Activated naive CD4-positive, alpha-beta T cell treated with anti-CD3 and anti-CD28 coated beads, Interleukin-2, amount 50 U/mL, for 72 hours (primary cell): ENCODE measurements at places on chromosomes 2 and 18.

GRCh38 chr18:75574187-75574586, 146.7 kb upstream of the SMIM21 start:
- DNase-seq: no peak

- DNase-seq: no peak
These were observed 29.8 kb downstream of the MGAT5 start for GRCh38 chr2:134283661-134284060.

- DNase-seq: no peak
These were observed 21.1 kb upstream of the SLC9A4 start for GRCh38 chr2:102451968-102452367.

DNA sequence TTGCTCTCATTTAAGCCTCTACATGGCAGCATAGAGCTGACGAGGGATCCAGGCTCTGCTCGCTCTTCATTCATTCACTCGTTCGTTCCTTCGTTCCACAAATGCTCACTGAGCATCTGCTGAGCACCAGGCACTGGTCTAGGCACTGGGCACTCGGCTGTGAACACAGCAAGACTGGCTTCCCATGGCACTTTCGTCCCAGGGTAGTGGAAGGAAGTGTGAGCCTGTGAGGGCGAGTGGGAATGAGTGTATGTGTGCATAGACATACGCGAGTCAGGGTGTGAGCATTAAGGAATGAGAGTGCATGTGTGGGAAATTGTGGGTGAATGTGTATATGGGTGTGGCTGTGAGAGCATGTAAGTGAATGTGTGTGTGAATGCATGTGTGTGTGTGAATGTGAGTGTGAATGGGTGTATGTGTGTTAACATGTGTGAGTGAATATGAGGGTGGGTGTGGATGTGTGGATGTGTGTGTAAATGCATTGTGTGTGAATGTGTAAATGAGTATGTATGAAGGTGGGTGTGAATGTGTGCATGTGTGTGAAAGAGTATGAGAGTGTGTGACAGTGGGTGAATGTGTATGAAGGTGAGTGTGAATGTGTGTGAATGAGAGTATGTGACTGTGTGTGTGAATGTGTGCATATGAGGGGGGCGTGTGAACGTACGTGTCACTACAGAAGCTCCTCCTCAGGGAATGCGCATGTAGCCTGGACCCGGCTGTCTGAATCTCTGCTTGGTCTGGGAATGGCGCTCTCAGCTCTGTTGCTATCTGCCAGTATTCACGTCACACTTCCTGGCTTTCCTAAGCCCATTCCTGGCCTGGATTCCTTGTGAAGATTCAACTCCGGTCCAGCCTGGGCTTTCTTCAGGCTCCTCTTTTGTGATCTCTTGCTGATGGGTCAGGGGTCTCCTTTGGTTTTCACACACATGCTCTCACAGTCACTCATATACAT, 28.8 kb downstream of the SNORC start:
- peak; percentile 23 for DNase-seq

- no peak for DNase-seq
These were observed 6.1 kb upstream of the CCDC102B start for GRCh38 chr18:68791801-68792200.

GRCh38 chr2:162828545-162828944, 10.0 kb downstream of the KCNH7 start:
- no peak for DNase-seq

- DNase-seq: no peak
These were observed 552.0 kb upstream of the NRP2 start for GRCh38 chr2:205130111-205130829.

DNA sequence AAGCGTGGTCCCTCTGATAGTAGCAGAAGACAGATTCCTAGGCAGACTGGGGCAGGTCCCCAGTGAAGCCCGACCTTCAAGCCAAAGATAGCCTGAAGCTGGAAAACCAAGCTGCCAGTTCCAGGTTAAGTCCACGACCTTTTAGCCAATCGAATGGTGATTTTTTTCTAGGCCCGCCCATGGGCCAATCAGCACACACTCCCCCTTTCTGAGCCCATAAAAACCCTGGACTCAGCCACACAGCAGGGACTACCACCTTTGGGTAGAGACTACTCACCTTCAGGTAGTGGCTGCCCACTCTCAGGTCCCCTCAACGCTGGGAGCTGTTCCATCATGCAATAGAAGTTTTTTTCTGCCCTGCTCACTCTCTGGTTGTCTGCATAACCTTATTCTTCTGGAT, 14.5 kb upstream of the ADI1 start:
- DNase-seq: no peak

- no peak for DNase-seq
These were observed 6.3 kb downstream of the COL6A3 start for GRCh38 chr2:237407700-237408099.

GRCh38 chr18:45684341-45685115, 39.5 kb upstream of the SLC14A1 start:
- no peak for DNase-seq

GRCh38 chr2:120787822-120788700, 52.4 kb downstream of the GLI2 start:
- DNase-seq: no peak

- DNase-seq: no peak
These were observed 176.9 kb downstream of the KCNH7 start for GRCh38 chr2:162661618-162662017.

DNA sequence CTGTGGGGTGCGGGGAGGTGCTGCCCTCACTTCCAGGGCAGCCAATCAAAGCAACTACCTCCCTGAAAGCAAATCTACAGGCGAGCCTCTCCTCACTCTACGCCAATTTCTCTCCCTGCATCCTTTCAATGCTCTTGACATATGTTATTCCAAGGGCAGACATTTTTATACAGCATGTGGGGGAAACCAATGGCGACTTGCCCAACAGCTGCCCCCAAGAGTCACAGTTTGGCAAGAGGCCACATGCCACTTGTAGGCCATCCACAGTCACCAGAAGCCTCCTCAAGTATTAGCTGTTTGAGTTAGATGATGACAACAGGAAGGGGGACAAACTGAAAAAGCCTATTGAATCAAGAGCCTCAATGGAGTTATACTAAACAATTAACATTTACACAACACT, 114.6 kb downstream of the MYO5B start:
- no peak for DNase-seq

GRCh38 chr18:21242141-21242779, at the start of gene GREB1L:
TSS of gene GREB1L (plus strand) at chr18:21242232. CDS start at chr18:21383519, 141,287 bp downstream.
- no peak for DNase-seq

GRCh38 chr2:75054296-75054695, 95.9 kb downstream of the POLE4 start:
- no peak for DNase-seq

GRCh38 chr2:6855860-6856547, 9.7 kb downstream of the CMPK2 start:
- no peak for DNase-seq

GRCh38 chr18:36327352-36328316, 30.1 kb downstream of the FHOD3 start:
- no peak for DNase-seq

DNA sequence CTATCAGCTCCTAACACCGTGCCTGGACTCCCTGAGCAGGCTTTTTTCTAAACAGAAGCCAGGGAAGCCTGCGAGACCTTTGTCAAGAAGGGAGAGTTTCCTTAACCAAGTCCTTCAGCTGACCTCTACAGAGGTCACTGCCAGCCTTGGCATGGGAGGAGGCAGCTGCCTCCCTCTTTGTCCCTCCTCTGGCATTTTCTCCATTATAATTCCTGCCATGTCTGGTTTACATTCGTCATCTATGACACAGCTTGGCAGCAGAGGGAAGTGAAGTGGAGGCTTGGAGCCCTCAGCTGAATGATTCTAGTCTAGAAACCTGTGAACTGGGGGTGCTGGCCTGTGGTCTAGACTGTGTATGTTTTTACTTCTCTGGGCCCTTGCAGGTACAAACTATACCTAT, 22.5 kb downstream of the LIPG start:
- no peak for DNase-seq

DNA sequence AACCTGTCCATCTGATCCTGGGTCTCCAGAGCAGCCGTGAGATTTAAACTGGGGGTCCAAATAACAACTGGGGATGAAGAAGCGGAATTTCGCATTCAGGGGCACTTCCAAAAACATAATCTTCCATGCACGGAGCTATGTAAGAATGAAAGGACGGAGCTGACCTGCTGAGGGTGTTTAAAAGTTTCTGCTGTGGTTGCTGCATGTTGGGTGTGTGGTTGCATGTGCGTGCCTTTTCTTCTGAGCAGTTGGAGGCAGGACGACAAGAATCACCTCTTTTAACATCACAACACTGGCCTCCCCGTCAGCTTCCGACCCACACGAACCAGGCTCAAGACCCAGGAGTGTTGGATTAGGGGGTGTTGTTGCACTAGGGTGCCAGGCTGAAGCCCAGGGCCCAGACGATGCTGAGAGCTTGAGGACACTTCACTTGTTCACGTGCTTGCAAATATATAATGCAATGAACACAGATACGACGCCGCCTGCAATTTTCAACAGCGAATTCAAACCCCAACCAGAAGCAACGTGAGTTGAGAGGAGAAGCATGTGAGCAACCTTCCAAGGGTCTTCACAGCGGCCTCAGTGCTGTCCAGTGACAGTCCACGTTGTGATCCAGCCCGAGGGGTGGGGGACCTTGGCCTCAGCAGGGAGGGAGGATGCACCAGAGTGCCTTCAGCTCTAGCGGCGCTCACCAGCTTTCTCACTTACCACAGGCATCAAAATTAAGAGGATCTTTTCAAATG, 76.0 kb upstream of the SALL3 start:
- no peak for DNase-seq

DNA sequence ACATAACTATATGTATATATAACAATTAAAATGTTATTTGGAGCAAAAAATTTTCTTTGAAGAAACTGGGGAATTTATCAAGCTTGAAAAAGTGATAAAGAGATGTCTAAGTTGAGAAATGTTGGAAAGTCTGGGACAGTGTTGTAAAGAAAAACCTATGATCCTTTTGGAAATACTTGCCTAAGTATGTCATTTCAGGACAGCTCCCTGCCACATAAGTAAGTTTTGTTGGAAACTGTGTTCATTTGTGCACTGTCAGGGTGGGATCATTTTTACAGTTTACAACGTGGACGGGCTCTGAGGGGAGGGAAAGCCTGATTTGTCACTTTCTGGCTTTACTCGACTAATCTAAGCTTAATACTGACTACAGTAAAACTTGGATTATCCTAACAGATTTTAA, 10.4 kb upstream of the COL3A1 start:
- no peak for DNase-seq

GRCh38 chr18:54828281-54828881, at the start of gene RAB27B:
TSS of gene RAB27B (plus strand) at chr18:54828477. CDS start at chr18:54877586, 49,109 bp downstream.
- peak; percentile 82 for DNase-seq

DNA sequence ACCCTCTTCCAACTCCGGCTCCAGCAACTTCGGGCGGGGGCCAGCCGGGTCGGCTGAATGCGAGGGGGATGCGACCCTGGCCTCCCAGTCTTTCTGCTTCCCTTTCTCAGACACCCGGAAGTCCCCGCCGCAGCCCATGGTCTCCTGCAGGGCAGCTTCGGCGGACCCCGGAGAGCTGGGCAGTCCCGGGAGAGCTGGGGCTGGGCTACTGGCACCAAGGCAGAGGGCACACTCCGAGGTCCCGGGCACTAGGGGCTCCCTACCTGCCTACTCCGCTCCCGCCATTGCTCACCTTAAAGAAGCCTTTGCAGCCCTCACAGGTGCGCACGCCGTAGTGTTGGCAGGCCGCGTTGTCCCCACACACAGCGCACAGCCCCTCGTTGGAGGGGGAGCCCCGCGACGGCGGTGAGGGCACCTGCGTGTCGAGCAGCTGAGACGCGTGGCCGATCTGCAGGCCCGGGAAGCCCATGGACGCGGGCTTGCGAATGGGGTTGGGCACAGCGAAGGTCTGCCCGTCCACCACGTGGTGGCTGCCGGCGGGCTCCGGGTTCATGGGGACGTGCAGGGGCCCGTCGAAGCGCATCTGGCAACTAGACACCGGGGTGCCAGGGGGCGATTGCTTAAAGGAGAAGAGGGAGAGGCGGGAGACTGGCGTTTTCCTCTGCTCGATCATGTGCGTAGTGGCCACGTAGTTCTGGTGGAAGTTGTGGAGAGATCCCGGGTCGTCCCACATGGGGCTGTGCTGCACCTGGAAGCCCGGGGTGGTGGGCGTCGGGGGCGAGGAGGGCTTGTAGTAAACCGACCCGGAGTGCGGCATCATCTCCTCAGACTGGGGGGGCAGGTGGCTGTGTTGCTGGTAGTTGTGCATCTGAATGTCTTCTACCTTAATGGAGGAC, 3.2 kb downstream of the NR4A2 start:
- DNase-seq: peak; percentile 11

DNA sequence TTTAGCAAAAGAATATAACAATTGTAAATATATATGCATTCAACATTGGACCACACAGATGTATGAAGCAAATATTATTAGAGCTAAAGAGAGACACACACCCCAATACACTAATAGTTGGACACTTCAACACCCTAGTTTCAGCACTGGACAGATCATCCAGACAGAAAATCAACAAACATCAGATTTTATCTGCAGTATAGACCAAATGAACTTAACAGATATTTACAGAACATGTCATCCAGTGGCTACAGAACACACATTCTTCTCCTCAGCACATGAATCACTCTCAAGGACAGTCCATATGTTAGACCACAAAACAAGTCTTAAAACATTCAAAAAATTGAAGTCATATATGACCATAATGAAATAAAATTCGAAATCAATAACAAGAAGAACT, 22.1 kb upstream of the EVA1A start:
- DNase-seq: no peak

- no peak for DNase-seq
These were observed 4.7 kb downstream of the GLI2 start for GRCh38 chr2:120740375-120740764.

- no peak for DNase-seq
These were observed 167.4 kb downstream of the PTGR3 start for GRCh38 chr18:75041586-75041985.

DNA sequence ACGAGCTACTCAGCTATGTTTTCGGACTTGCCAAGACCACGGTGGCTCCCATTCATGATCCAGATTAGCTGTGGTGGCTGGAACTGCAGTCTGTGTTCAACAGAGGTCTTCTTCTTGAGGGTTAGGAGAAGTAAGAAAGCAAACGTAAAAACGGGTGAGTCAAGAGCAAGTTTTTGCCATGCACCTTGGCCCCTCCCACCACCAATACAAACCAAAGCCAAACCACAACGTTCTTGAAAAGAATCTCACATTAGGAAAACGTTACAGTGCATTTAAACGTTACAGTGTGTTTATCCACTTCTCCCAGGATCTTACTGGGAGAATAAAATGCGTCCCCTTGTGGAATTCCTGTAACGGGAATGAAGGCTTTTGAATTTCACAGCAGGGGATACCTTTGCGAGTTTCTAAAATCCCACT, 725 bp downstream of the FBXO48 start:
- DNase-seq: peak; percentile 69

- no peak for DNase-seq
These were observed at the start of gene DTNA for GRCh38 chr18:34709750-34710441. TSS of gene DTNA (plus strand) at chr18:34710298. CDS start at chr18:34755977, 45,679 bp downstream.
